ENCODE measurements at places on chromosomes 4 and X. TPM values are rescaled to one million over a fixed set of nuclear protein-coding genes. Genes with fewer than 3 reads are reported as not detected.

GRCh38 chr4:3706565-3707422 lies 59.4 kb upstream of the ADRA2C start:
- no peak for DNase-seq

- DNase-seq, result peak; percentile 25
Observed at GRCh38 chrX:102129473-102129872, 4.0 kb downstream of the TCEAL2 start.

CYBB gene
- total RNA-seq, result not detected

- DNase-seq, result no peak
Observed at GRCh38 chr4:79439489-79439888, 31.5 kb upstream of the GK2 start.

- peak; percentile 0 for DNase-seq
Observed at GRCh38 chr4:69470561-69470960, 25.1 kb downstream of the UGT2B4 start.

GRCh38 chr4:134216411-134216810 lies 14.8 kb upstream of the PABPC4L start:
- DNase-seq, result no peak

SPINK2 gene
- not detected for total RNA-seq

MAPK10 gene
- total RNA-seq, result 6.8 TPM

- no peak for DNase-seq
Observed at GRCh38 chr4:103201253-103201652, 3.1 kb upstream of the CENPE start.

DNA sequence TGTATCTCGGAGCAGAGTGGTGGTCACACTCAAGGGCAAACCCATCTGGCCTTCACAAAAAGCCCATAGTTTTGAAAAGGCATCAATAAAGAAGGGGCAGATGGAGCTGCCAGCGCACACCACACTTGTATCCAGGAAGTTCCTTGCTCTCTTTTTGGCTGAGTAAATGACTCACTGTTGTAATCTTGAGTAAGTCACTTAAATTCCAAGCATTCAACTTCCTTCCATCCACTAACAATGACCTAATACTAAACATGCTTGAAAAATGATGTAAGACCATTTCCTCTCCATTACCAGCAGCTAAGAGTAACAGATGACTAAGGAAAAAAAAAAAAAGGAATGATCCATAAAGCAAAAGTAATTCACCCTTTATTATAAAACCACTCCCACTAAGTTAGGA lies 32.4 kb upstream of the MYOZ2 start:
- peak; percentile 93 for DNase-seq

- DNase-seq, result no peak
Observed at GRCh38 chr4:100894339-100894870, 376.6 kb upstream of the EMCN start.

GRCh38 chrX:13026877-13027652 lies 17.4 kb downstream of the FAM9C start:
- no peak for DNase-seq

GRCh38 chr4:68352791-68353190 lies 2.9 kb upstream of the YTHDC1 start:
- DNase-seq, result no peak

- no peak for DNase-seq
Observed at GRCh38 chrX:136822337-136823095, 41.8 kb upstream of the ARHGEF6 start.

PRR32 gene
- total RNA-seq, result not detected

- DNase-seq, result no peak
Observed at GRCh38 chr4:164109503-164109902, 615.0 kb downstream of the TMA16 start.

- no peak for DNase-seq
Observed at GRCh38 chr4:152961014-152961772, 25.1 kb downstream of the FHDC1 start.

PPEF1 gene
- 1.2 TPM for total RNA-seq

DNA sequence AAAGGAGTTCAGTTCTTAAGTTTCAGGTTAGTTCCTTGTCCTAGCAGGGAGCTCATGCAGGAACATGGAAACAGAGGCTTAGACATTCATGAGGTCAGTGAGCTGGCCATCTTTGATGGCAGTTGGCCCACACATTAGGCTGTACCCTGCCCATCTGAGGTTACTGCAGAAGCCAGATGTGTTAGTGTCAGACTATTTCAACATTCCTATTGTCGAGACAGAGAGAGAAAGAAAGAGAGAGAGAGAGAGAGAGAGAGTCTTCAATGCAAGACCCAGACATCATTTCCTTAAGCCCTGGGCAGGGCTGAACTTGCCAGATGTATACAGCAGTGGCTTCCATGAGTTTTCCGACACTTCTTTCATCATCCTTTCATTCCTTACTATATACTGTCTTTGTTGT lies 91.3 kb downstream of the PPP1R2C start:
- DNase-seq, result no peak

DNA sequence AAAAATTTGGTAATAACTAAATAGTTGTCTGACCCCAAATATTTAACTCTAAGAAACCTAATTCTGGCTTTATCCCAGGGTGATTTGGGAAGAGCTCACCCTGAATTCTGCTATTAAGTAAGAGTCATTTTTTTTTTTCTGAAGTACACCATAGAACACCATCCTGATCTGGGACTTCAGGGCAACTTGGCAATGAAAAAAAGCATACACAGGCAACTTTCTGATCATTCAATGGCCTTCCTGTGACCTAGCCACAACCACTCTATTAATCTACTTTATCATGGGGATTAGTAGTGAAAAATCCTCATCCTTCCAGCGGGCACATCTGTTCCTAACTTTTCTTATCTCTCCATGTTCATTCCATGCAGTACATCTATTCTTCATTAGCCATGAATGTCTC lies 333.2 kb upstream of the MAD2L1 start:
- no peak for DNase-seq

- DNase-seq, result no peak
Observed at GRCh38 chr4:15575966-15576365, 79.2 kb downstream of the FBXL5 start.

GRCh38 chrX:22110729-22111494 lies 78.8 kb downstream of the PHEX start:
- no peak for DNase-seq

DNA sequence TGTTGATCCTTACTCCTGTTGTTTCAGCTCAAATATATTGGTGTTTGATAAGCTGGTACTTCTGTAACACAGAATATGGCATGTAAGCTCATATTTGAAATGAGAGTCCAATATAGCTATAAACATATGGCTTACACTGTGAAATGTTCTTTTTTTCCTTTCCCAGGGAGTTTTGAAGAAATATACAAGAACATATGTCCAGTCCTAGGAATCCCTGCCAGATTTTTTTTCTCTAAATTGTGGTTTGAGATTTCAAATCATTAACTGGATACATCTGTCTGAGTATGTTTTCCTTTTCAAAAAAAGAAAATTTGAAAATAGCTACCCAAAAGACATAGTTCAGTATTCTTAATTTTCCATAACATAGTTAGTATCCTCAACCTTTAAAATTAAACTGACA lies 60.2 kb downstream of the HMGB2 start:
- DNase-seq, result no peak

Data from A673 (cell line).